Foreskin melanocyte (primary cell): ENCODE measurements at places on chromosomes 5 and 9.
A peak's percentile ranks its signal among the peaks of the same experiment; 100 is the strongest.

GRCh38 chr9:3332802-3333201 is 193.0 kb downstream of the RFX3 start:
- no peak for DNase-seq

- no peak for DNase-seq
Observed at GRCh38 chr9:133935328-133936005, 56.7 kb downstream of the VAV2 start.

DNA sequence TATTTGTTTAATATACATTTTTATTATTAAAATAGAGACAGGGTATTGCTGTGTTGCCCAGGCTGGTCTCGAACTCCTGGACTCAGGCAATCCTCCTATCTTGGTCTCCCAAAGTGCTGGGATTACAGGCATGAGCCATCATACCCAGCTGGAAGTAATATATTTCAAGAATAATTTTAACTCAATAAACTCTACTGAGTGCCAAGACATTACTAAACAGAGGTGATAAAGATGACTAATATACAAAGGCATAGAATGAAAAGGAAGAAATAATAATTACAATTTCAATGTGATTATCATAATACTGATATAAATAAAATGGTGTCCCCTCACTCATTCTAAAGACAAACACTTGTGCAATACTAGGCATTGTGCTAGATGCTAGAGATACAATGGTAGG is 13.9 kb downstream of the GOLPH3 start:
- DNase-seq: no peak

DNA sequence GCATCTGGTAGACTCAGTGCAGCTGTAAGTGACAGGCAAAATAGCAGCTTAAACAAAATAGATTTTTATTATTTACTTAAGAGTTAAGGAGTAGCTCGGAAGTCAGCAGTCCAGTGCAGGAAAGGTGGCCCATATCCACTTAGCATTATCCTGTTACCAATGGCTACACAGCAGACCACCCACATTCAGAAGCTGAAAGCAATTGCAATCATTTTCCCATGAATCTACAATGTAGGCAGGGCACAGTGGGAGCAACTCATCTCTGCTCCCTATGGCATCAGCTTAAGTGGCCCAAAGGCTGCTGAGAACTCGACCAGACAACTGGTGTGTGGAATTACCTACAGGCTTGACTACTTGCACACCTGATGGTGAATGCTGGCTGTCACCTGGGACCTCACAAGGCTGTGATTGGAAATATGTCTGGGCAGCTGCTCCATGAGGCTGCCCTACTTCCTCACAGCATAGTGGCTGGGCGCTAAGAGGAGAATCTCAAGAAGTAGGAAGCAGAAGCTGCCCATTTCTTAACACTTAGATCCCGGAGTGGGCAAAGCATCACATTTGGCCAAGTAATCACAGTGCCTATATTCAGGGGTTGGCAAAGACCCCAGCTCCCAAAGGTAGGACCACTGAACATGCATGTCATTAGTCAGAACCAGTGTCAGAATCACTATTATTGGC is 56.4 kb downstream of the SNX18 start:
- no peak for DNase-seq

DNA sequence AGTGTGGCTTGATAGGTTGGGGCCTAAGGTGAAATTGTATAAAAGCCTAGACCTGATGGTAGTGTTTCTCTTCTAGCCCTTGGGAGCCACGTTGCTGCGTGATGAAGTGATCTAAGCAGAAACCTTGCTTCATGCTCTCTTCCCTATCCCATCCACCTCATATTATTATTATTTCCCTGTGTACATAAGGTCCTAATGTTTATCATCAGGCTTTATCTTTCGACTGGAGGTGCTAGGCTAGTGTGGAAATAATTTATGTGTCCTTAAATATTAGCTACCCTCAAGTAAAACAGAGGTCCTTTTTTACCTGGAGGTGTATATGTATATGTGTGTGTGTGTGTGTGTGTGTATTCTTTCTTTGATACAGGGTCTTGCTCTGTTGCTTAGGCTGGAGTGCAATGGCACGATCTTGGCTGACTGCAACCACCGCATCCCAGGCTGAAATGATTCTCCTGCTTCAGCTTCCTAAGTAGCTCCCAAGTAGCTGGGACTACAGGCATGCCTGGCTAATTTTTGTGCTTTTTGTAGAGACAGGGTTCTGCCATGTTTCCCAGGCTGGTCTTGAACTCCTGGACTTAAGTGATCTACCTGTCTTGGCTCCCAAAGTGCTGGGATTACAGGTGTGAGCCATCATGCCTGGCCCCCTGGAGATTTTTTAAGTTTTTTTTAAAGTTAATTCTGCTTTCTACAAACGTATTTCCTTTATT is 3.7 kb downstream of the UGCG start:
- no peak for DNase-seq

GRCh38 chr9:4050916-4051315 is 249.0 kb downstream of the GLIS3 start:
- peak; percentile 81 for DNase-seq

GRCh38 chr5:32531885-32532520 is 53.4 kb upstream of the SUB1 start:
- DNase-seq: no peak

DNA sequence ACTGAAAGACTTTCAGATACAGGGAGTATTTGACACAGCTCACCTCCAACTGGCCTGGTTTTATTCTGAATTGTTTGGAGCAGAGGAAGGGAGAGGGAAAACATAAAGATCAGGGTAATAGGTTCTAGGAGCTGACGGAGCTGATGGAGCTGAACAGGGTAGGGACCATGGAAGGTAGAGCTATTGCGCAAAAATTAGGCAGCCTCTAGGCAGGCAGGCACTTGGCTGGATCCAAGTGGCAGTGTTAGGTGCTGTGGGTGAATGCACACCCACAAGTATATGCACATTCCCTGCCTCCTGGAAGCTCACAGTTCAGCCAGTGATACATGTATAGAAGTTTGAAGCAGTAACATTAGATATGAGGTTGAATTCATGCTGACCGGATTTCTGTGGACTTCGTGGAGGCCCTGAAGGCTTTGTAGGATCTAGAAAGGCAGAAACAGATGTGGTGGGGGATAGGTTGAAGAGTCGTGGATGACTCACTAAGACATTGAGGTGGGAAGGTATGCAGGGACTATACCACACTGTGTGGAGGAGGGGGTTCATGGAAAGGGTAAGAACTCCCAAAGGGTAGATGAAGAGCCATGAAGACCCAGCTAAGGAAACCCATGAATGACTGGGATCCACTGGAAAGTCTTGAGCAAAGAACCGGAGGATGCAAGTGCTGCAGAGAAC is 50.8 kb downstream of the WWC1 start:
- no peak for DNase-seq

DNA sequence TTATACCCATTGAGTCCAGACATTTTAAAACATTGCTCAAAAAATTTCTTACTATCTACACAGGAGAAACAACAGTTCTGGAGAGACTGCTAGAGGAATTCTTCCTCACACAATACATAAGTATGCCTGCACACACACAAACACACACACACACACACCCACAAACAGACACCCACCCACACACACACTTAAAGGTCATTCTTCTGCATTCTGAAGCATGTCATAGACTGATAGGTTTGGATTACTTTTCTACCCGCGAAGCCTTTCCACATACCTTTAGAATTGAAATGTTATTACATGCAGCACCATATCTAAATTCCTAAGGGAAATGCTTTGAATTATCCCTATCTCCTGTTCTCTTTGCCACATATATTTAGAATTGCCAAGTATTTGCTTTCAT is 80.2 kb downstream of the FAM174A start:
- no peak for DNase-seq

- DNase-seq: no peak
Observed at GRCh38 chr5:8720506-8720905, 825.4 kb downstream of the SEMA5A start.

GRCh38 chr5:102858808-102859207 is 103.7 kb downstream of the PAM start:
- no peak for DNase-seq

- DNase-seq: peak; percentile 78
Observed at GRCh38 chr5:35305336-35306020, 75.2 kb upstream of the PRLR start.

- peak; percentile 49 for DNase-seq
Observed at GRCh38 chr9:136339173-136339957, 12.0 kb downstream of the GPSM1 start.

GRCh38 chr5:137669811-137670210 is 66.1 kb downstream of the KLHL3 start:
- DNase-seq: no peak

DNA sequence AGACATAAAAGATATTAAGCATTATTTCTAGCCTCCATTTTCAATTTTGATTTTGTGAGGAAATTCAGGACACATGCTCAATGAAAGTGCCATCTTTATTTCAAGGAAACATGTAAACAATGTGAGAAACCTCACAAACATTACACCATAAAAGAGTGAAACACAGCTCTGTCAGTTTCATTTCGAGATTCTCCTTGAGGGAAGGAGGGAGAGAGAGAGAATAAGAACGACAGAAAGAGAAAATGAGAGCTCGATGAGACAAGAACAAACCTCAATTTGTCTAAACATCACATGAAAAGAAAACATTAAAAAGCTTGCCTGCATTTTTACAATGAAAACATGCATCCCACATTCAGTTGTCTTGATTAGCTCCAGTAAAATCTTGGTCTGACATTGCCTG is 553.5 kb upstream of the MEF2C start:
- DNase-seq: no peak

DNA sequence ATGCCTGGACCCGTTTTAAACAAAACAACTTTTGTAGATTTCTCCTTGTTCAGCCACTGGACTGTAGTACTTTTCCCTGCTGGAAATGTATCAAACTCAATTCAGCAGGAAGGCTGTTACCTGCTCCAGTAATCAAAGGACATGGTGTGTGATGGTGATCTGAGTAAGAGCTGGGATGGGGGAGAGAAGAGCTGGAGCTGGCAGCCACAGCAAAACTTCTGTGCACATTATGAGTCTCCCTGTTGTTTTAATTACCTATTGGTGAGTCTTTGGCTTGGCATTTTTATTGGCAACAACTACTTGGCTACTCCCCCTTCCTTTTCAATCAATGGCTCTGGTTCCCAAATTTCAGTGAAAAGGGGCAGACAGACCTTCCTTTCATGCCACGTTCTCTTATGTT is 9.7 kb downstream of the NREP start:
- no peak for DNase-seq

DNA sequence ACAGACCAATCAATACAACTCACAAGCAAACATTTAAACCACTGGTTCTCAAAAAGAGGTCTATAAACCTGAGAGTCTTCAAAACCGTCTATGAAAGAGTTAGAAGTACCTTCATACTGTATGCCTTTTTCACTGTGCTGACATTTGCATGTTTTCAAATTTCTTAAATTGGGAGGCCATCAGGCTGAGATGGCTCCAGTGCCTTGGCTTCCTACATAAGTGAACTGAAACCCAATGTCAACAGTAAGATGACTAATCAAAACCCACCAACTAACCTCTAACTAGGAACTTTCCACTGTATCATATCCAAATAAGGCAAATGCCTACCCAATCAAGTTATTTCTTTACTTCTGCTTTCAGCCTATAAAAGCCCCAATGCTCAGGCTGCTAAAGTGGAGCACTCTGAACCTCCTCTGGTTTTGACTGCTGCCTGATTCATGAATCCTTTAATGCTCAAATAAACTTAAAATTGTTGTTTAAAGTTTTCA is 35.1 kb downstream of the FAM13B start:
- DNase-seq: no peak

GRCh38 chr9:111037356-111037707 is 938 bp downstream of the LPAR1 start:
- DNase-seq: no peak

DNA sequence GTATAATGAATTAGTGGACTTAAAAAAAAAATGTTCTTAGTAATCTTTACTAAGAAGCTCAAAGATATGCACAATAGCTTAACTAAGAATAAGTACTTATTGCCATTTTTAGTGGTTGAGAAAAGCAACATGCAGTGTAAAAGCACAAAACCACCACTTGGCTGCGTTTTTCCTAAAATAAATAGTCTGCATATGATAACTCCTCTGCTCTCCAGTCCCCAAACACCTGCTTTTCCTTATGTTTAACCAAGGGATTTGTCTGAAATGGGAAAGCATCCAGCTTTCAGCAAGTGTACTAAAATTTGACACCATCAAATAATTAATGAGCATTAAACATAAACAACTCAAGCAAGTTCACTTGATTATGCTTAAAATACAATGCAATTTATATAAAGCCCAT is 41.4 kb downstream of the PSIP1 start:
- DNase-seq: no peak

- DNase-seq: no peak
Observed at GRCh38 chr9:123684393-123685149, 245.4 kb downstream of the DENND1A start.

- no peak for DNase-seq
Observed at GRCh38 chr5:107669096-107670031, 1.4 kb downstream of the EFNA5 start.

DNA sequence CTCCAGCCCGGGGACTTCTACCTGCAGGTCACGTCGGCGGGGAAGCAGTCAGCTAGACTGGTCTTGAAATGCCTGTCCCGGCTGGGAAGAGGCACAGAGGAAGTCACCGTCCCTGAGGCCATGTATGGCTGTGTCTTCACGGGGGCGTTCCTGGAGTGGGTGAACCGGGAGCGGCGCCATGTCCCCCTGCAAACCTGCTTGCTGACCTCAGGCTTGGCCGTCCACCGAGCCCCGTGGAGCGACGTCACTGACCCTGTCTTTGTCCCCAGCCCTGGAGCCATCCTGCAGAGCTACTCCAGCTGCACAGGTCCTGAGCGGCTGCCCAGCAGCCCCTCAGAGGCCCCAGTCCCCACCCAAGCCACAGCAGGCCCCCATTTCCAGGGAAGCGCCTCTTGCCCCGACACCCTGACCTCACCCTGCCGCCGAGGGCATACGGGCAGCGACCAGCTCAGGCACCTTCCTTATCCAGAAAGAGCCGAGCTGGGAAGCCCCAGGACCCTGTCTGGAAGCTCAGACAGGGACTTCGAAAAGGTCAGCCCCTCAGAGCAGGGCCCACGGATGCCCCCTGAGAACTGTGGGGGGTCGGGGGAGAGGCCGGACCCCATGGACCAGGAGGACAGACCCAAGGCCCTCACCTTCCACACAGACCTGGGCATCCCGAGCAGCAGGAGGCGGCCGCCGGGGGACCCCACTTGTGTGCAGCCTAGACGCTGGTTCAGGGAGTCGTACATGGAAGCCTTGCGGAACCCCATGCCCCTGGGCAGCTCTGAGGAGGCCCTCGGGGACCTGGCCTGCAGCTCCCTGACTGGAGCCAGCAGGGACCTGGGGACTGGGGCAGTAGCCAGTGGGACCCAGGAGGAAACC is 47.8 kb downstream of the PLEKHG4B start:
- DNase-seq: no peak

DNA sequence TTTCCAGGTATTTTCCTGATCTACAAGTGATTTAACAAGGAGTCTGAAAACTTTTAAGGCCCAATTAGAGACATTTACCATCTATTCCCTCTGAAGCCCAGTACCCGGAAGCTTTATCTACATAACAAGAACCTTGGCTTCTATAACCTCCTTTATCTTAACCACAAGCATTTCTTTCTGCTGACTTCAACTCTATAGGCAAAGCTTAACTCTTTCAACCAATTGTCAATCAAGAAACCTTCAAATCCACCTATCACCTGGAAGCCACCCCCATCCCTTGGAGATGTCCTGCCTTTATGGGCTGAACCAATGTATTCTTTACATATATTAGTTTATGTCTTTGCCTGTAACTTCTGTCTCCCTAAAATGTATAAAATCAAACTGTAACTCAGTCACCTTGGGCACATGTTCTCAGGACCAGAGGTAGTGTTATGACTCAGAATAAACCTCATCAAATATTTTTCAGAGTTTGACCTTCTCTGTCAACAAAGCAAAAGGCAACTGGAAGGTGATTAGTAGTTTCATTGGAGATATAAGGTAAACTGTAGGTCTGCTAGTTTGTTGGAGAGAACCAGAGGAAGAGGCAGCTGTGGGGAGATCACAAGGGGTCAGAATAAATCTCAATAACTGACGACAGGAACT is 13.0 kb upstream of the RIMOC1 start:
- DNase-seq: no peak
